ENCODE measurements at places on chromosomes 3 and 15.
A peak's percentile ranks its signal among the peaks of the same experiment; 100 is the strongest.

- DNase-seq: no peak
Observed at GRCh38 chr15:81758818-81759284, 287.0 kb downstream of the MEX3B start.

DNA sequence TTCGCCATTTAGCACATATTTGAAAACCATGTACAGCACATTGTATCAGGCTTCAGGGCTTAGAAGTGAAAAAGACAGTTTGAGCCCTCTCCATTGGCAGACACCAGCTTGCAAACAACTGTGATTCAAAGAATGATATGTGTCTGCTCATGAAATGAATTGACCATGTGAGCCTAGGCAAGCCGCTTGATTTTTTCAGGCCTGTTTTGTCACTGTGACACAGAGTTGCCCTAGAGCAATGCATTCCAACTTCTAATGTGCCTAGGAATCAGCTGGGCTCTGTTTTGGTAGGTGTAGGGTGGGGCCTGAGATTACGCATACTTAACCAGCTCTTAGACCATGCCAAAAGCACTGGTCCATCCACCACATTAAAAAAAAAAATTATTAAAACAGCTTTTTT lies 53.0 kb downstream of the ATP2C1 start:
- no peak for DNase-seq

DNA sequence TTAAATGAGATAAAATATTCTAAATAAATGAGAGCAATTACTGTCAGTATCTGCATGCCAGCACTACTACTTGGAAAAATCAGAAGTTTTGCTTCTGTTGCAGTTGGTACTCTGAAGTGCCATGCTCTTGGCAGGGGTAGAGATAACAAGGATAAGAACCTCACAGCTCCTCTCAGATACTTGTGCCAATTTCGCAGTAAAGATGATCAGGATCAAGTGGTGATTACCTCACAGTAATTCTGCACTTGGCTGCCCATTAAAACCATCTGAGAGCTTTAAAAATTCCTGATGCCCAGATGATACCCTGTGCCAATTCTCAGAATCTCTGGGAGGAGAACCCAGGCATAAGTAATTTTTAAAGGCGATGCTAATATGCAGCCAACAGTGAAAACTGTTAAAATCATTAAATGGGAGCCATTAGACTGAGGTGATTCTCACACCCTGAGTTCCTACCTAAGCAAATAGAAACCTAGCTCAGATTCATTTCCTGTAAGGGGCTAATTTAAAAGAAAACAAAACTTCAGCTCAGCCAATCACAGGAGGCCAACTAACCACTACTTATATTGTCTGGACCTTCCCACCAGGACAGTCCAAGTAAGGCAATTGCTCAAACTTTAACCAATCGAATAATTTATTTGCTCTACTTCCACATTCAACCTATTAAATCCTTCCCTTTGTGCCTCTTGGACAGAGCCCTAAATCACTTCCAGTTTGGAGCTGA lies 171.2 kb downstream of the KCNMB2 start:
- no peak for DNase-seq

DNA sequence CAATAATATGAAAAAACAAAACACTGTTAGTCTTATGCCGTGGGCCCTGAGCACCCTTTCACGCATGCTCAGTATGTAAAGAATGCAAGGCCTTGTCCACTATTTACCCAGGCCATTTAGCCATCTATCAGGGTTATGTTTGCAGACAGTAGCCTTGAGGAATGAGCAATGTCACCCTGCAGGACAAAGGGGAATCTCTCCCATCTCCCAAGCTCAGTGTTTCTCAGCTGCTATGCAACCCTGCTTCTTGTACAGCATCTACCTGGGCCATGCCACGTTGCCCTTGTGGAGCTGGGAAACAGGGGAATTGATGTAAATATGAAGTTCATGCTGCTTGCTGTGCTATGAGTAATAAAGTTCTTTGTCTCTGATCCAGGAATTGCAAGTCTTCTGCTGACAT lies 51.5 kb upstream of the SLCO2A1 start:
- no peak for DNase-seq

- DNase-seq: peak; percentile 45
Observed at GRCh38 chr3:101379658-101380376, 59.4 kb upstream of the IMPG2 start.

DNA sequence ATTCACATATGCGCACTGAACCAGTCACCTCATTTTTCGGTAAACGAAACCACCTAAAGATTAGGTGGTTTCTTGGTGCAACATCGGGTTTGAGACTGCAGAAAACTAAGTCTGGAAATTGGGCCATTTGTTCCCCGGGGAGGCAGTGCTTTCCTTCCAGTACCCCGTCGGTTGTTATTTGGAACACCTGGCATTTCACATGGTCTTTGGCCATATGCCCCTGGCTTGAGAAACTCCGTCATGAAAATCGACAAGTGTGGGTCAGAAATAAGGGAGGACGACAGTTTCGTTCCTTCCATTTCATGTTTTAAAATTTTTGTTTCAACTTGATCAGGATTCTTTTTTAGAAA lies 544 bp upstream of the GATM start:
- DNase-seq: no peak

- DNase-seq: no peak
Observed at GRCh38 chr15:99445272-99445850, 120.4 kb upstream of the MEF2A start.

- DNase-seq: no peak
Observed at GRCh38 chr3:147816752-147817151, 407.6 kb downstream of the ZIC1 start.

DNA sequence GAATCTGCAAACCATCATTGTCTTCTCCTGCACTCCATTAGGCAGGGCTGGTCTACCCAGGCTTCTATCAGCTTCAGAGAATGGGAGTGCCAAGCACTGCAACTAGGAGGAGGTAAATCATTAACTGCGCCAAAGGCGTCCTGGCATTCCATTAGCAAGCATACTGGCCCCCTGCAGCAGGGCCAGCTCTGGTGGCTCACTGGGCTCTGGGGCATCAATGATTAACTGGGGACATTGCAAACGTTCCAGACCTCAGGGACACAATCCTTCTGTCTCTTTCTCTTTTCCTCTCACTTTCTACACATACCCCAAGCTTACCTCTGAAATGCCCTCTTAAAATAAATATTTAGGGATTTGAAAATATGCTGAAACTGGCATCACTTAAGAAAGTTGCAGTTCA lies 129.0 kb downstream of the MYLK start:
- no peak for DNase-seq

- DNase-seq: no peak
Observed at GRCh38 chr15:59268168-59268851, 61.7 kb downstream of the LDHAL6B start.

- no peak for DNase-seq
Observed at GRCh38 chr3:56960234-56960917, 100.1 kb upstream of the SPATA12 start.

DNA sequence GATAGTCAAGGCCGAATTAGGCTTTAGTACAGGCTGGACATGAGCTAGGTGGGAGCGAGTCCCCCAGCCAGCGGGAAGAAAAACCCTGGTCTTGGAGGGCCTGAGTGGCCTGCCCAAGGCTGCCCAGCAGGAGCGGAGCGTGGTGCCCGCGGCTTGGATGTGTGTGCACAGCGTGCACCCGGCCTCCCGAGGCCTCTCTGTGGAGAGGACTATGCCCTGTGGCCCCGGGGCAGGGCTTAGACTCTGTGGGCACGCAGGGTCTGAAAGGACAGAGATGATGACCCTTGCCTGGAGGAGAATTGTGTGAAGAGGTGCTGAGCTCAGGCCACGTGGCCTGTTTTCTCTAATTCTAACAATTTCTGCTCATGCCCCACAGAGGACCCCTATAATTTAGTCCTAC lies 124.6 kb upstream of the IQSEC1 start:
- DNase-seq: no peak

GRCh38 chr15:55703873-55704301 lies 39.1 kb downstream of the PRTG start:
- DNase-seq: no peak

DNA sequence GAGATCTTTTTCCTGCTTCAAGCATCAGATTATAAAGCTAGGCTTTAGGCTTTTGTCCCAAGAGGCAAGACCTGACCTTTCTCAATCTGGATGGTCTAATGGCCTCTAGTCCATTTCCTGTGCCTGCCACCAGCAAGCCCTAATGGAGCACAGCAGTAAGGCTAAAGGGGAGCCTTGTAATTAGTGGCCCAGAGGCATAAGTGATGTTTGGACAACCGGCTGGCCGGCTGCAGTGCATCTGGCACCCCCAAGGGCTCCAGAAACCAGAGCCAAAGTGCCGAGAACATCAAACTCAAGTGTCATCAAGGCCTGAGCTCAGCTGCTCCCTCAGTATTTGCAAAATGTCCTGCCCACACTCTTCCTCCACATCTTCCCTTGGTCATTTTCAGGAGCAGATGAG lies 31.9 kb upstream of the RTP4 start:
- no peak for DNase-seq

DNA sequence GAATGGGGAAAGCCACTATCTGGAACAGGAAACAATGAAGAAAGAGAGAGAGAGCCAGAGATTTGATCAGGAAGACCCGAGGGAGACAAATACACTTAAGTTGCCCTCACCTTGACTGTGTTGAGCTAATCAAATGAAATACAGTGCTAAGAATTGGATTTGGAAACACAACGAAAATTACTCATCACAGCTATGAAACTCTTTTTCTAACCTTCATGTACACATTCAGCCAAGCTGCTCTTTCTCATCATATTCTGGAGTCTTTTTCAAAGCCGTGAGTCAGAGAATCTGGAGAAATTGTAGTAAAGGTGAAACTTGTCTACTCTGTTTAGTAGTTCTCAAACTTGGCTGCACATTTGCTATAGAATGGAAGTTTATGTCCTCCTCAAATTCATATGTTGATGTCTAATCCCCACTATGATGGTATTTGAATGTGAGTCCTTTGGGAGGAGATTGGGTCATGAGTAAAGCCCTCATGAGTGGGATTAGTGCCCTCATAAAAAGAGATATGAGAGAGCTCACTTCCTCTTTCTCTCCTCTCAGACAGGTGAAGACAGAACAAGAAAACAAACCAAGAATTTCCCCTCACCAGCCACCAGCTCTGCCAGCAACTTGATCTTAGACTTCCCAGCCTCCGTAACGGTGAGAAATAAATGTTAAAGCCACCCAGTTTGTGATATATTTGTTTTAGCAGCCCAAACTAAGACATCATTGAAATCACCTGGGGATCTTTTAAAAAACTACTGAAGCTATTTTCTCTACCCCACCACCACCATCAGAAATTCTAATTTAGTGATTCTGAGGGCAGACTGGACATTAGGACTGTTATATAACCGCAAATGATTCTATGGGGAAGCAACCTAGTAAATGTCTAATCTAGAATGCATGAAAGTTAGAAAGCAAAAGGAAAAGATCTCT lies 143.6 kb upstream of the GRM7 start:
- DNase-seq: no peak

DNA sequence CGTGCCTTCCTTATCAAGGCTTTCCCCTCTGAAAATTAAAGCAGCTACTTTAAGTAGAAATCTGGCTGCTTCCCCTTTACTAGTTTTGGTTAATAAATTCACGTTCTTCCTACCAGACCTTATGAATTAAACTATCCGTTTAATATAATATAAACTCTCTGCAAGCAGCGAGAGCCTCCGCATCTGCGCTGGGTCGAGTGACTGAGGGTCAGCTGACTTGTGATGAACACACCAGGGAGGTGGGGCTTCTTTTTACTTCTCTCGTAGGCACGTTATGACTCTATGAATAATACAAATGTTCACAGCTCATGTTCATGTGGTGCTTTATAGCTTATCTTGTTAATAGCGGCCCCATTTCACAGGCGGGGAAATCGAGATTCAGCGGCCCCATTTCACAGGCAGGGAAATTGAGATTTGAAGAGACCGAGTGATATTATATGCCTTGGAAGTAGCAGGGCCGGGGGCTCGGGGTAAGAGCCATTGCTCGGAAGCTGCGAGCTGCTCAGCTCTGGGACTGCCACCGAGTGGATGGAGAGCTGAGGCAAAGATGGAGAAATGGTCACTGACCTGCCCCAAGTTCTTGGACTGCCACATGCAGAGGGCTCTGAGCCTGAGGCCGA lies 8.3 kb downstream of the MUC4 start:
- no peak for DNase-seq

DNA sequence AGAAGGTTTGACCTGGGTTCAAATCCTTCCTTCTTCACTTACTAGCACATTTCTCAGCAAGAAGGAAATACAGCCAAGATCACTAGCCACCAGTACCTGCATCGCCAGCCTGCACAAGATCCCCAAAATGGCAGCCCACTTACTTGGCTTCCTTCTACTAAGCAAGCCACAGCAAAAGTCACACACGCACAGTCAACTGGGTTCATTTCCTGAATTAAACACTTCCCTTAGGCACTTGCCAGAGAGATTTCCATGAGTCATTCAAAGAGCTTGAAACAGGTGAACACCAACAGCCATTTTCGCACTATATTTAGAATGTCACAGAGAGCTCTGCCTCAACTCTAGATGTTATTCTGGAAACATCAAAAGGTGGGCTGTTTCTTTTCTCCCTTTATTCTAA lies 42.6 kb downstream of the MGLL start:
- no peak for DNase-seq

- no peak for DNase-seq
Observed at GRCh38 chr15:33894193-33894592, 74.1 kb upstream of the CHRM5 start.

GRCh38 chr3:112307557-112307956 lies 13.5 kb upstream of the SLC9C1 start:
- no peak for DNase-seq

- DNase-seq: no peak
Observed at GRCh38 chr3:120649830-120650233, 32.2 kb downstream of the HGD start.
